ENCODE measurements at places on chromosomes 12 and 14. TPM values are rescaled to one million over a fixed set of nuclear protein-coding genes. Genes with fewer than 3 reads are reported as not detected.

DNA sequence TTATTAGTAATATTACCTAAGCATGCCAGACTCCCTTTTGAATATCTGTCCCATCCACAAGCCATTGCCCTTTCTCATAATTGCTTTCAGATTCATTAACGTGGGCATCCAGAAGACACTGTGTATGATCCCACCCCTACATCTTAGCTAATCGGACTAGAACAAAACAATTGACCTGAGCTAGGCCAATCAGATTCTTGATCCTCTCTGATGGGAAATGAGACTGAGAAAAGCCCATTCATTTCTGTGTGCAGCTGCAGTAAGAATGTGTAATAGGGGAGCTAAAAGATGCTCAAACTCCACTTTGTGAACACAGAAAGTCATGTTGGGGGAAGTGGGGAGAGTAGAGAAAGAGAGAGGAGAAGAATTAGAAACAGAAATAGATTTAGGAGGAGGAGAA is 281.7 kb upstream of the G2E3 start:
- no peaks in the 10 kb centered on the region for H3K27me3 ChIP-seq
- H3K36me3 ChIP-seq, result no peaks in the 10 kb centered on the region
- H3K4me1 ChIP-seq, result no peaks in the 10 kb centered on the region
- no peak overlapping the region for H3K27ac ChIP-seq

Gene SERPINA1
- 3,266 TPM for total RNA-seq

GRCh38 chr12:83896416-83896815 is 1016.2 kb downstream of the SLC6A15 start:
- DNase-seq, result no peak
- H3K36me3 ChIP-seq, result no peaks in the 10 kb centered on the region
- H3K4me3 ChIP-seq, result no peak overlapping the region
- H3K27me3 ChIP-seq, result no peaks in the 10 kb centered on the region
- no peaks in the 10 kb centered on the region for H3K4me1 ChIP-seq
- H3K27ac ChIP-seq, result no peak overlapping the region

DNA sequence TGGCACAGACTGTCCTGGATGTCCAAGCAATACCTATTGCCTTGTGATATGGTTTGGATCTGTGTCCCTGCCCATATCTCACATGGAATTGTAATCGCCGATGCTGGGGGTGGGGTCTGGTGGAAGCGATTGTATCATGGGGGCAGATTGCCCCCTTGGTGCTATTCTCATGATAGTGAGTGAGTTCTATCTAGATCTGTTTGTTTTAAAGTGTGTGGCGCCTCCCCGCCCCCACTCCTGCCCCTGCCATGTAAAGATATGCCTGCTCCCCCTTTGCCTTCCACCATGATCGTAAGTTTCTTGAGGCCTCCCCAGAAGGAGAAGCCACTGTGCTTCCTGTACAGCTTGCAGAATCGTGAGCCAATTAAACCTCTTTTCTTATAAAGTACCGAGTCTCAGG is 16.8 kb upstream of the LRRC10 start:
- no peaks in the 10 kb centered on the region for H3K36me3 ChIP-seq
- no peak overlapping the region for H3K4me3 ChIP-seq

Gene PPP1R1A
- 0.20 TPM for total RNA-seq

DNA sequence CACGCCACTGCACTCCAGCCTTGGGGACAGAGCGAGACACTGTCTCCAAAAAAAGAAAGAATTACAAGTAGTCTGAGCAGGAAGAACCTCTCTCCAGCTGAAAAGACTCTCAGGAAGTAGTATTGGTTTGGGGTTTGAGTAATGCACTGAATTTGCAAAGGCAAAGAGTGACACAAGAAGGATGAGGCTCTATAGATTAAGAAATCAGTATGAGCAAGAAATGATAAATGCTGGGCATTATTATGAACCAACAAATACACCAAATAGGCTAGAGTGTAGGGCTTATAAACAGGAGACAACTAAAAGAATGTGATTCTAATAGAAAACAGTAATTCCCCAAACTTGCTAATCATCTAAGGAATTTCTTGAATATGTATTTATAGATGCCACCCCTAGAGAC is 2.6 kb upstream of the SLC35E3 start:
- peaks cover 12% of the 10 kb centered on the region for H3K4me1 ChIP-seq
- no peaks in the 10 kb centered on the region for H3K27me3 ChIP-seq
- H3K27ac ChIP-seq, result no peak overlapping the region
- no peak overlapping the region for H3K4me3 ChIP-seq
- H3K36me3 ChIP-seq, result 0 out of 3 replicates have a peak, but pooled peaks cover 8% of the 10 kb centered on the region
- no peak for DNase-seq

DNA sequence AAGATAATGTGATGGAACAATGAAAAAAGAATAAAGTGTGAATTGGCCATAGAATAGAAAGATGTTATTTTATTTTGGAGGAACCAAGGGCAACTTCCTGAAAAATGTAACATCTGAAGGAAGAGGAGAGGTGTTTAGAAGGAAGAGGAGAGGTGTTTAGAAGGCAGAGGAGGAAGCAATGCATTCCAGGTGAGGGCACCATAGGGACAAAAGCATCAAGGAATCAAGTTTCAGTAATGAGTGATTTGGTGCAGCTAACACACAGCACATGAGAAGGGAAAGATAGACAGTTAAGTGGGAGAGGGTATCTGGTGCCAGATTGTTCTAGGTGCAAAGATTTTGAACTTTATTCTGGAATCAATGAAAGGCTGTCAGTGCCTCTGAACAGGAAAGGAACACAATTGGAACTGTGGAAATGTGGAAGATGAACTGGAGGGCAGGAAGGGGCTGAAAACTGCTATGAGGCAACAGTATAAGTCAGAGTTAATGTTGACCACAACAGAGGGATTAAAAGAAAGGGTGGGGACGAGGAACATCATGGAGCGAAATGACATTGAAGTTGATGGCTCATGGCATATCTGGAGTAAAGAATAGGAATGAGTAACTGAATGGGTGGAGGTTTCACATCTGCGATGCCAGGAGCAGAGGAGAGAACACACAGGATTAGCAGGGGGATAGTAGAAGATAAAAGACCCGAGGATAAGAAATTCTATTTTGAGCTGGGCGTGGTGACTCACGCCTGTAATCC is 326.6 kb downstream of the LRIG3 start:
- no peak overlapping the region for H3K4me3 ChIP-seq
- H3K27me3 ChIP-seq, result no peaks in the 10 kb centered on the region
- no peaks in the 10 kb centered on the region for H3K4me1 ChIP-seq
- no peaks in the 10 kb centered on the region for H3K36me3 ChIP-seq

Gene IL23A
- total RNA-seq, result 0.35 TPM

Gene RFLNA
- total RNA-seq, result not detected

GRCh38 chr12:4438834-4439596 is 6.6 kb downstream of the FGF6 start:
- no peak overlapping the region for H3K4me3 ChIP-seq
- H3K4me1 ChIP-seq, result no peaks in the 10 kb centered on the region
- no peaks in the 10 kb centered on the region for H3K36me3 ChIP-seq
- DNase-seq, result no peak
- H3K27ac ChIP-seq, result no peak overlapping the region

GRCh38 chr14:101654051-101654450 is 92.8 kb downstream of the DIO3 start:
- no peak for DNase-seq
- peaks cover 9% of the 10 kb centered on the region for H3K27me3 ChIP-seq
- H3K36me3 ChIP-seq, result no peaks in the 10 kb centered on the region
- no peak overlapping the region for H3K4me3 ChIP-seq

GRCh38 chr12:122062832-122063693 is 15.5 kb upstream of the MLXIP start:
- H3K36me3 ChIP-seq, result 0 out of 3 replicates have a peak, but pooled peaks cover 12% of the 10 kb centered on the region
- peaks cover 43% of the 10 kb centered on the region for H3K4me1 ChIP-seq
- H3K27ac ChIP-seq, result peak overlapping the region; percentile 71

DNA sequence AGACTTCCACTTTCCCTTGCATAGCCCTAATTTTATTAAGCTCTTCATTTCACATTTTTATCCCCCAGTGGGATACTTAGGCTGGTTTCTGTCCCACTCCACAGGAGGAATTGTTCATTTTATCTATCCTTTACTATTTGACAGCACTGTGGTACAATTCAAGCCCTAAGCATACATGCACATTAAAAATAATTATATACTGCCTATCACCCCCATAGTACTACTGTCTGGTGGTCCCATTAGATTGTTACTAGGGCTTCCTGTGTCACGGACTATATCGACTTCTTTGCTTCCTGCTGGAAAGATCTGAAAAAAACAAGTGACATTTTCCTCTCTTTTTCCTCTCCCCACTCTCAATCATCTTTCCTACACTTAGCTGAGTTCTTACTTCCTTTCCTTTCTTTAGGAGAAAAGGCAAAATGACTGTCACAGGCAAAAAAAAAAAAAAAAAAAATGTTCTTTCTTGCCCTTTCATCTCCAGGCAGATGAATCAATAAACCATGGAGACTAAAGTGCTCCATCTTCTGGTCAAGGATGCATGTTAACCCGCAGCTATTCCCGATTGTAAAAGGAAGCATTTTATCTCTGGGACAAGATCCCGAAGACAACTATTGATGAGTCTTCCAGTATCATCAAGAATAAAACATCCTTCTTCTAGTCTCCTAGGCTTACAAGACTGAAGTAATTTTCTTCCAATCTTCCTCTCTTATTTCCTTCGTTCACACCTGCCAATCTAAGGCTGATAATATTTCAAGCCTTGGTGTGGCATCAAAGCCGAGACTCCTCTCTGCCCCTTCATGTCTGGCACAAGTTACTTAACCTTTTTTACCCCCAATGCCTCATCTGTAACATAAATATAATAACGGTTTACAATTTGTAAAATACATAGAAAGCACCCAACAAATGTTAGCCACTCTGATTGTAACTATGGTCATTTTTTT is 94.4 kb upstream of the PLEKHG7 start:
- H3K27ac ChIP-seq, result no peak overlapping the region
- peak; percentile 25 for DNase-seq
- no peak overlapping the region for H3K4me3 ChIP-seq
- no peaks in the 10 kb centered on the region for H3K4me1 ChIP-seq

All from HepG2 (cell line).